Cardiac muscle cell (in vitro differentiated cells and primary cell): ENCODE measurements at places on chromosomes 16 and 17. TPM values are rescaled to one million over a fixed set of nuclear protein-coding genes. Genes with fewer than 3 reads are reported as not detected.

GRCh38 chr17:2181206-2181896 is 122.2 kb downstream of the SMG6 start:
- H3K4me1 ChIP-seq = peaks cover 50% of the 10 kb centered on the region
- H3K36me3 ChIP-seq = no peaks in the 10 kb centered on the region
- peak overlapping the region; percentile 98 for H3K27ac ChIP-seq
- peak; percentile 96 for DNase-seq
- no peak overlapping the region for H3K4me3 ChIP-seq
- no peaks in the 10 kb centered on the region for H3K27me3 ChIP-seq

The REXO5 gene
- 5.1 and 22.5 TPM in 2 replicates for total RNA-seq

- no peak overlapping the region for H3K4me3 ChIP-seq
- no peak overlapping the region for H3K27ac ChIP-seq
- no peaks in the 10 kb centered on the region for H3K27me3 ChIP-seq
Observed at GRCh38 chr16:70294385-70295025, 4.5 kb upstream of the DDX19B start.

DNA sequence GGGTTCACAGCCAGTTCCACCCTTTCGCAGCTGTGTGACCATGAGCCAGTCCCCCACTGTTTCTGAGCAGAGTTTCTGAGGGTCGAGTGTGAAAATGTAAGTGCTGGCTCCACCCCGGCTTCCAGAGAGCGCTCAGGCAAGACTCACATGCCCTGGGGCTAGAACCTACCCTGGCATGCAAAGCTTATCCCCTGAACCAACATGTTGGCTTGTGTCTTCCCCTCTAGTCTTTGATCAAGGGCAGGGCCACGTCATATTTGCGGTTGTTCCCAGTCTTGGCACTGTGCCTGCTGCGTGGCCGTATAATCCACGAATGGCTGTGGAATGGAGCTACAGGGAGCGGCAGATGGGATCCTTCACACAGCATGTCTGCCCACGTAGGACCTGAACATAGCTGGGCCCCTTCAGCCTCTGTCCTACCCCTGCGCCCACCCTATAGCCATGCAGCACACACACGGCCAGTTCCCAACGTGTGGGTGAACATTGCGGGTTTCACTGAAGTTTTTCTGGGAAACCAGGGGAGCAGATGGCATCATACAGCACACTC is 84.8 kb downstream of the MRM1 start:
- DNase-seq = no peak
- H3K4me1 ChIP-seq = no peaks in the 10 kb centered on the region
- no peaks in the 10 kb centered on the region for H3K27me3 ChIP-seq
- H3K36me3 ChIP-seq = no peaks in the 10 kb centered on the region
- no peak overlapping the region for H3K27ac ChIP-seq
- no peak overlapping the region for H3K4me3 ChIP-seq

DNA sequence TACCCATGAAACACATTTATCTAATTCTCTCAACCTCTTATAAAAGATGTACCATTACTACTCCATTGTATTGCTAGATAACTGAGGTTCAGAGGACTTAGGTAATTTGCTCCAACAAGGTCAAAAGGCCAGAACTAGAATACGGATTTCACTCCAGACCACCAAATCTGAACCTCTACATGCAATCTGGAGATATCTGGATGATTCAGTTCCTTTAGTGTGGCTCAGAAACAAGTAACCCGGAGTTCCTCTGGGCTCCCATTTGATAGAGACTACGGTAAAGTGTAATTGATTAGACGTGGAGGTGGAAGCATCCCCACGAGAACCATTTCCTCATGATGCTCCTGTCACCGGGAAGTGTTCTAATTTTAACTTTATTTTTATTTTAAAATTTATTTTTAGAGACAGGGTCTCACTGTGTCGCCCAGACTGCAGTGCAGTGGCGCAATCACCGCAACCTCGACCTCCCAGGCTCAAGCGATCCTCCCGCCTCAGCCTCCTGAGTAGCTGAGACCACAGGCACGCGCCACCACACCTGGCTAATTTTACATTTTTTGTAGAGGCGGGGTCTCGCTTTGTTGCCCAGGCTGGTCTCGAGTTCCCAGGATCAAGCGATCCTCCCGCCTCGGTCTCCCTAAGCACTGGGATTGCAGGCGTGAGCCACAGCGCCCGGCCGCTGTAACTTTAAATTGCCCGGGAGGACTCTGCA is 608 bp upstream of the COX10 start:
- no peaks in the 10 kb centered on the region for H3K4me1 ChIP-seq
- H3K27ac ChIP-seq = peak overlapping the region; percentile 97
- no peaks in the 10 kb centered on the region for H3K27me3 ChIP-seq
- H3K4me3 ChIP-seq = peak overlapping the region; percentile 99
- no peaks in the 10 kb centered on the region for H3K36me3 ChIP-seq

The TBC1D3D gene
- 3.0 and 3.8 TPM in 2 replicates for total RNA-seq

- no peaks in the 10 kb centered on the region for H3K36me3 ChIP-seq
- no peaks in the 10 kb centered on the region for H3K4me1 ChIP-seq
- H3K27ac ChIP-seq = no peak overlapping the region
- H3K4me3 ChIP-seq = no peak overlapping the region
- no peak for DNase-seq
Observed at GRCh38 chr17:19737305-19738072, 10.6 kb downstream of the ALDH3A1 start.

The KRT27 gene
- total RNA-seq = not detected in 2 replicates

DNA sequence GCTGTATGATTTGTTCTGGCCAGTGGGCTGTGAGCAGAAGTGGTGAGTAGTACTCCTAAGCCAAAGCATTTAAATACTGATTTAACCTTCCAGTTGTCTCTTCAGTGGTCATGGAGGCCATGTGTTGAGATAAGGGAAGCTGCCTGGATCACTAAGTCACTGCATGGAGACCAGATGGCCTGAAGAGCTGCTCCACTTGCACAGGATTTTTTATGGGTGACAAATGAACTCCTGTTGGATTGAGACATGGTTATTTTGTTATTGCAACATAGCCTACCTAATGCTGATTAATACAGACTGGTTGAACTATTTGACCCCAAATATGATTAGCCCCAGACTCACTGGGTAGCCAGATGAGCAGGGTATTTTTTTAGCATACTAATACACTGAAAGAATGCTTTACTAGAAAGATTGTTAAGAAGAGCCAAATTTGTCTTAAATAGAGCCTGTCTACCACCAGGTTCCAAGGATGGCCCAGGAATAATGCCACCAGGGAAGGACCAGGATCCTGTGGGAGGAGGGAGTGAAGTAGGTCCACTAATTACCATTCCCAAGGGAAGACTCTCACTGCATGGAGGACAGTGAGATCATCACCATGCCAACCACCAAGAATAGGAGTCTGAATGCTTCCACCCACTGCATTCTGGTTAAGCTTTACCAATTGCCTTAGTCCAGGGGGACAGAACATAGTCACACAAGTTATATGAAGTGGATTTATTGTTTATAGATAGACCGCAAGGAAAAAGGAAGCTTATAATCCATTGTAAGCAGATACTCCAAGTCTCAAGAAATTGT is 187.4 kb upstream of the IRX6 start:
- H3K4me3 ChIP-seq = no peak overlapping the region
- H3K4me1 ChIP-seq = no peaks in the 10 kb centered on the region
- peaks cover 5% of the 10 kb centered on the region for H3K27me3 ChIP-seq
- no peak overlapping the region for H3K27ac ChIP-seq
- DNase-seq = no peak

- H3K4me3 ChIP-seq = no peak overlapping the region
- H3K36me3 ChIP-seq = no peaks in the 10 kb centered on the region
- DNase-seq = peak; percentile 78
- no peaks in the 10 kb centered on the region for H3K4me1 ChIP-seq
Observed at GRCh38 chr17:57747221-57748017, 2.3 kb upstream of the CCDC182 start.

The G6PC1 gene
- not detected in 2 replicates for total RNA-seq

The HES7 gene
- 0.32 and 6.2 TPM in 2 replicates for total RNA-seq

DNA sequence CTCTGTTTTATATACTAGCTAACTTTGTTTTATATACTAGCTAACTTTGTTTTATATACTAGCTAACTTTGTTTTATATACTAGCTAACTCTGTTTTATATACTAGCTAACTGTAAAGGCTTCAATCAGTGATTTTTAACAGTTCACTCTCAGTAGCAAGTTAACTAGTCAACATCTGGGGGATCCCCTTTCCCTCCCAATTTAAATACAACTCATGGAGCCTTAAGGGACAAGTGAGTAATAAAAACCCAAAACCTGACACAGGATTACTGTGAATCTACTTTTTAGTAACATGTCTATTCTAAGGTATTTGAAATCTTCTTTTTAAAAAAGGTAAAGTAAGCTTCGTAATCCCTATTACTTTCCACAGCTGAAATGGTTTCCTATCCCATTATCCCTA is 32.2 kb downstream of the FAM222B start:
- peaks cover 10% of the 10 kb centered on the region for H3K4me1 ChIP-seq
- H3K36me3 ChIP-seq = peaks cover 3% of the 10 kb centered on the region
- H3K4me3 ChIP-seq = no peak overlapping the region
- no peak for DNase-seq
- H3K27ac ChIP-seq = no peak overlapping the region
- H3K27me3 ChIP-seq = no peaks in the 10 kb centered on the region

- H3K4me1 ChIP-seq = no peaks in the 10 kb centered on the region
- H3K27ac ChIP-seq = no peak overlapping the region
- no peaks in the 10 kb centered on the region for H3K27me3 ChIP-seq
- peak; percentile 31 for DNase-seq
- H3K4me3 ChIP-seq = no peak overlapping the region
Observed at GRCh38 chr16:55543472-55543871, 23.0 kb upstream of the CAPNS2 start.

DNA sequence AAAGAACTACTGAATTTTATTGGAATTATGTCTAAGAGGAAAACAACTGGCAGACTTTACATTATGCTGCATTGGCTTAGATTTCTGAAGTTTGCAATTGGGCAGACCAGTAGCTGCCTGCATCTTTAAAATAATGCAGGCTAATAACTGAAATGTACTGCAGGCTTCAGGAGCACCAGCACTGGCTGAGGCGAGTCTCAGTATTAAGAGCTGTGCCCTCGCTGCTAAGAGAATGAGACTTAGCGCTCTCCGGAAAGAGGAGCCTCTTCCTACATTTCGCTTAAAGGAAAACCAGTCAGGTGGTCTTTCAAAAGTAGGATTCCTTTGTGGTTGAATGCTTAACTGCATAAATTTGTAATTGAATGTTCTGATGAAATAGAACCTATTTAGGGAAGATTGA is 885 bp downstream of the CNTNAP4 start:
- no peaks in the 10 kb centered on the region for H3K27me3 ChIP-seq
- no peak overlapping the region for H3K27ac ChIP-seq
- no peak overlapping the region for H3K4me3 ChIP-seq
- H3K36me3 ChIP-seq = no peaks in the 10 kb centered on the region
- no peaks in the 10 kb centered on the region for H3K4me1 ChIP-seq
- DNase-seq = no peak

DNA sequence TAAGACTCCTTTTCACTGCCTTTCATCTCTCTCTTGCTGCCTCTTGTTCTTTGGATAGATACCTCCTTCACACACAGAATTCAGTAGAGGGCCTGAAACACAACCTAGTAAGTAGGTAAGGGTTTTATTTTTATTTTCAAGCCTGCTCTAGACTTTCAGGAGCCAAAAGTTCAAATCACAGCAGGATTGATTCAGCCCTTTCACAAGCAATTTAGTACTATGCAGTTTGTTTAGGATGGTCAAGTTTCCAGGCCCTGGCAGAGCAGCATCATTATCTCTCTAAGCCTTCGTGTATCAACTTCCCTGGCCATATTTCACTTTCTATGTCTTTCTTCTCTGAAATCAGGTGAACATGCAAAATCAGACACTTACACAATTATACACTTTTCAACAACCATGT is 148.8 kb upstream of the CORO6 start:
- peak overlapping the region; percentile 68 for H3K27ac ChIP-seq
- H3K4me3 ChIP-seq = no peak overlapping the region
- no peak for DNase-seq
- peaks cover 8% of the 10 kb centered on the region for H3K4me1 ChIP-seq
- H3K36me3 ChIP-seq = no peaks in the 10 kb centered on the region

GRCh38 chr16:22139008-22139407 is 23.3 kb upstream of the SDR42E2 start:
- H3K4me1 ChIP-seq = no peaks in the 10 kb centered on the region
- DNase-seq = no peak
- H3K27me3 ChIP-seq = no peaks in the 10 kb centered on the region
- H3K4me3 ChIP-seq = no peak overlapping the region
